ENCODE measurements at places on chromosomes 16 and 17. TPM values are rescaled to one million over a fixed set of nuclear protein-coding genes. Genes with fewer than 3 reads are reported as not detected.

FSCN2 gene
- total RNA-seq: 0.64 TPM

ZNF750 gene
- total RNA-seq: 0.68 TPM

GGT6 gene
- not detected for total RNA-seq

CCL7 gene
- not detected for total RNA-seq

P2RX5 gene
- total RNA-seq: 1.2 TPM

MYH2 gene
- total RNA-seq: not detected

PPY gene
- not detected for total RNA-seq
